ENCODE measurements at places on chromosomes 13 and 19.

DNA sequence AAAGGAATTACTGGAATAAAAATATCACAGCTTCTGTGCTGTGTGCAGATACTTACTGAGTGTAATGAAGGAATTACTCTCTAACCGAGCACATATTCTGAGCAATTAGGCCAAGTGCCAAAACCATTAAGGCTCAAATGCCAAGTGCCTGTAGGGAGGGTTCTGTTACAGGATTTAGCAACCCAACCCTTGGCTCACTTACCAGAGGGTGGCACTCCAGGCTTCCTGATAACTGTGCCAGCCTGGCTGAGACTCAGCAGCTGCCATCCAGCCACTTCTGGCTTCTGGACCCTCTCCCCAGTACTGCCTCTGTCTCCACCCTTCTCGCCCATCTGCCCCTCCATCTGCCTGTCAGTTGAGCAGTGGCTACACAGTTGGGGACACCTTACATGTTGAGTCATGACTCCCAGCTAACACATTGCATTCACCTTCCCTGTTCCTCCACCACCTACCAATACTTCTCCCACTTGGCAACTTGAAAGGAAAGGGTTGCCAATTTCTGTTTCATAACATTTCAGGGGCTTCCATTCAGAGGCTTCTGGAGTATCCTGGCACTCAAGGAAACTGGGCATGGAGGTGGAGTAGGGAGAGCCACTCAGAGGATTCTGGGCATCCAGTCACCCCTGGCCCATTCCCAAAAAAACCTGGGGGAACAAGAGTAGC is 110.5 kb downstream of the COG6 start:
- peak; percentile 98 for DNase-seq

DNA sequence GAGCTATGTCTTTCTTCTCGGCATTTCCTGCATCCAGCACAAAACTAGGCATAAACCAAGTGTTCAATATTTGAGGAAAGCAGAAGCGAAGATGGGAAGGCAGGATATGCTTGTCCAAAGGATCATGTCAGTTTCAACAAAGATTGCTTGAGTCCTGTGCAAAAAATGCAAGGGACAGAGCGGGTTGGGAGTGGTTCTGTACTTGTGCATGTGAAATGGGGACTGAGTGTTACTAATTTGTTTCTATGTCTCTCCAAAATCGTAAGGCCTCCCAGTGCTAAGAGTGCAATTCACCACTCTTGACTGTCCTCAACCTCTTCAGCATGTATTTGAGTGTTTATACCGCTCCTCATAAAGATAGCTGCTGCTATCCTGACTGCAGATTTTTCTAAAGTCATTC is 166.2 kb downstream of the DLEU7 start:
- DNase-seq = no peak

DNA sequence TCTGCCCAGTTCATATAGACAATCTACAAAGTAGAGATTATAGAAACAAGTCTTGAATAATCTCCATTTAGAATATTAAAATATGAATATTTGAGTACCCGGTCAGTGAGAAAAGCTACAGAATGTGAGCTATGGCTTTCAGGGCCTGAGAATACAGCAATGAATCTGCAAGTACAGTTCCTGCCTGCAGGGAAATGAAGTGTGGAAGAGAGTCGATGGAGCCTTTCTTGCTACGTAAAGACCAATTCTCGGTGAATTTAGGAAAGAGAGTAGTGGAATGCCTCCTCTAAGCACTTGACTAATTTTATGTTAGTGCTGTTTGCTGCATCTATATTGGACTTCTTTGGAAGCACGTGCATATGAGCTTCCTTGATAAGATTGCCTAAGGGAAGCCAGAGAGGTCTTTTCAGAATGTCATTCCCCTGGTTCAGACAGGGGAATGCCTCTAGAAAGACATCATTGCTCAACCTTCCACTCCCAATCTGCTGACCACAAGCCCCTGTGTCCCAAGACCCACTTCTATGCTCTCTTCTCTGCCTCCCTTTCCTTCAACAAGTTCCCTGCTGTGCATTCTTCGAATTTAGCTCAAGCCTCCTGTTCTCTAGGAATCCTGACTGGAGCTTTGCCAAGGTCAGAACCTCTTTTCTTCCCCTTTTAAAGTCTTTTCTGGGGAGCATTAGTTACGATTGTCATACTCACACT is 41.9 kb downstream of the GPC6 start:
- DNase-seq = no peak

GRCh38 chr13:99205621-99206220 is 5.1 kb downstream of the UBAC2 start:
- no peak for DNase-seq

- DNase-seq = no peak
Observed at GRCh38 chr19:51296336-51297093, 14.9 kb upstream of the IGLON5 start.

DNA sequence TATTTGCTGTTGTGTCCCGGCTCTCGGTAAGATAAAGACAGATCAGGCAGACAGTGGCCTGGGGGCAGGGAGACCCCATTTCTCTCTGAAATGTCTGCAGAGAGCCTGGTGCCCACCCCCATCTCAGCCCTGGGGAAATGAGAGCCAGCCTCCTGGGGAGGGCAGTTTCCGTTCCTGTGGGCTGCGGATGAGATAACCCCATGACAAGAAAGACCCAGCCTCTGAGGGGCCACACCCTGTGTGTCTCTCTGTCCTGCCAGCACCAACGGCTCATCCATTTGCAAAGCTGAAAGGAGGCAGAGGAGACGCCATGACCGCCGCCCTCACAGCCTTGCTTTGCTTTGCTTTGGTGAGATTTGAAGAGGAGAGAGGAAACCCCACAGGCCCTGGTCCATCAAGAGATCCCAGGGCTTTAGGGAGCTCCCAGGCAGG is 28.1 kb upstream of the KIR3DL3 start:
- DNase-seq = no peak

All from NCI-H1694 (cell line).